GM23248 (cell line): ENCODE measurements at places on chromosomes 3 and 15. TPM values are rescaled to one million over a fixed set of nuclear protein-coding genes. Genes with fewer than 3 reads are reported as not detected.

LYZL4 gene
- not detected in 2 replicates for total RNA-seq

PYGO1 gene
- 5.4 and 7.1 TPM in 2 replicates for total RNA-seq

SLC28A1 gene
- total RNA-seq, result not detected in 2 replicates

CIB2 gene
- total RNA-seq, result 1.4 and 3.4 TPM in 2 replicates

- H3K27me3 ChIP-seq, result no peaks in the 10 kb centered on the region
- H3K36me3 ChIP-seq, result no peaks in the 10 kb centered on the region
- no peak for DNase-seq
- H3K4me3 ChIP-seq, result no peak overlapping the region
Measured at GRCh38 chr3:185530856-185531255, 21.5 kb downstream of the LIPH start.

DNA sequence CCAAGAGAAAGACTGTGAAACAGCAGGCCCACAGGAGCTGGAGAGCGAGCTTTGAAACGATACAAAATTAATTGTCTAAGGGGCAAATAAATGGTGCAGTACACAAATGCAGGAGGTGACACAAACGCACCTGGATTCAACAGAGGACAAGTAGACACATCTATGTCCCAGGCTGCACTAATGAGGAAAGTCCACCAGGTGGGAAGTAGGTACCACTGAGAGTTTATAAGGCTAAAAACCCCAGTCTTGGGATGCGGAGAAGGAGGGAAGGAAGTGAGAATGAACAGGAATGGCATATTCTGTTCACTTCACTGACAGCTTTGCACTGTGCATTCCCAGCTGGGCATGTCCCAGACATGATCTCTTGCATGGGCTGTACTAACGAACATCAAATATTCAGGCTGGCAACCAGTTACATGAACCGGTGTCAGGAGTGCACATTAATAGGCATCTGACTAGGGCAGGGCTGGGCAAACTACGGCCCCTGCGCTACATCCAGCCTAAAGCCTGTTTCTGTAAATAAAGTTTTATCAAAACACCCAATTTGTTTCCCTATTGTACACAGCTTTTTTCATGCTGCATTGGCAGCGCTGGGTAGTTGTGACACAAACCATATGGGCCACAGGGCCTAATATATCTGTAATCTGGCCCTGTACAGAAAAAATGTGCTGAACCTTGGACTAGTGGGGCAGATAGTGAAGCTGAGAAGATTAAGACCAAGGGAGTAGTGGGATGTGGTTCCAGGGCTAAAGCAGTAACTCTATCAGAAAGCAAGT is 107.0 kb downstream of the IGF2BP2 start:
- no peak for DNase-seq
- no peaks in the 10 kb centered on the region for H3K27me3 ChIP-seq
- H3K4me1 ChIP-seq, result peaks cover 39% of the 10 kb centered on the region
- H3K27ac ChIP-seq, result peak overlapping the region; percentile 92

DNA sequence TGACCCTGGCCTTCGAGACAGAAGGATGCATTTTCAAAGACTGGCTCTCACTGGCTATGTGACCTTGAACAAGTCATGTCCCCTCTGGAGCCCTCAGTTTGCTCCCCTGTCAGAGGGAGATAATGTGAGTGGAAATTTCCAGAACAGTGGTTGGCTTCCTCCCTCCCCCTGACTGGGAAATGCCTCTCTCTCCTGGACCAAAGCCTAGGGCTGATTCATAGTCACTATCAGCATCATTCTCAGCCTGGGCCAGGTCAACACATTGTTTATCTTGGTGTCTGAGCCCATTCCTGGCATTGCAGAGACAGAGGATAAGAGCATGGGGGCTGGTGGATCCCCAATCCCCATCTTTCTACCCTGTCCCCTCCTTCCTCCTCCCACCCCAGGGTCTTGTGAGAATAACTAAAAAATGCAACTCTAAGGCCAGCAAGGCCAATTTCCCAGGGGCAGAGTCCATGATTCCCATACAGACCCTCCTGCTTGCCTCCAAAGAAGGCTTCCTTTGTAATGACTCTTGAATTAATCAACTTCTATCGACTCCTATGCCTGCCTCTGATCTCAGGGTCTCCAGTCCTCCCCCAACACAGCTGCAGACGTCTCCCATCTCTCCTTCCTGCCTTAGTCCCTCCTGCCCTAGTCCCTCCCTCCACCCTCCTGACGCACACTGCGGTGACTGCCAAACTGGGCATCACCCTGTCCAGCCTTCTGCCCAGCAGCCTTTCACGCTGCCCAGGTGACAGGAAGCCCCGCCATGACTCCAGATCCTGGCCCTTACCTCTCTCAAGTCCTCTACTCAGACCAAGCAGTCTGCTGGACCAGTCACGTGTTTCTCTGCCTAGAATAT is 35.4 kb upstream of the CORO2B start:
- peaks cover 16% of the 10 kb centered on the region for H3K4me1 ChIP-seq
- H3K36me3 ChIP-seq, result no peaks in the 10 kb centered on the region
- no peaks in the 10 kb centered on the region for H3K27me3 ChIP-seq

DNA sequence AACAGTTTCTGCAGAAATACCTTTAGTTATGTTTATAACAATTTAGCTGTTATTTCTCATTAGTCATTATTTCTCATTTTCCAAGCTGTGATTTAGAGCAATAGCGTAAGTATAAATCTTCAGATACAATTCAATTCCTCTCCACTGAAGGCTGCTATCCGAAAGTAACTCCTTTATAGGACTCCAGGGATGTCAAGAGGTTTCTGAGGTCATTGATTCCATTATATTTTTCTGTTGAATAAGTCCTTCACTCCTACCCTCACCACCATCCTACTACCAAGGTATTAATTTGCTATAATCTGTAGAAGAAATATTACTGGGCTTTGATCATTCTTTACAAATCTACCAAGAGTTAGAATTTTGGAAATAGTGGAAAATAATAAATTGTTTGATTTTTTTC is 285.7 kb downstream of the CADM2 start:
- H3K27me3 ChIP-seq, result no peaks in the 10 kb centered on the region
- no peak overlapping the region for H3K4me3 ChIP-seq
- no peaks in the 10 kb centered on the region for H3K36me3 ChIP-seq
- H3K4me1 ChIP-seq, result no peaks in the 10 kb centered on the region
- H3K27ac ChIP-seq, result no peak overlapping the region

DNA sequence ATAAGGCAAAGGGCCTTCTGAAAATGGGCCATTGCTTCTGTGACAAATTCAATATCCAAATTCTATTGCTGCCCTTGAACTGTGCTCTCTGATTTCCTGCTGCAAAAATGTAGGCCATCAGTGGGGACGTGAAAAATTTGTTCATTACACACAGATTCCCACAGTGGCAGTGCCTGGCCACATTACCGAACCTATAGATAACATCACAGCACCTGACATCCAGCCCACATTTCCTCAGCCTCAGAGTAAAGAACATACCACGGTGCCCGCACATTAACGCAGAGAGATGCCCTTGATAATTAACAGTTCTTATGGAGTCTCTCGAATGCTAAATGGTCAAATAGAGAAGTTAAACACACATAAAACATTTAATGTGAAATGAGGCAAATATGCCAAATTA is 931.6 kb upstream of the CFAP20DC start:
- no peaks in the 10 kb centered on the region for H3K4me1 ChIP-seq
- no peak overlapping the region for H3K4me3 ChIP-seq
- DNase-seq, result no peak
- no peaks in the 10 kb centered on the region for H3K27me3 ChIP-seq
- no peaks in the 10 kb centered on the region for H3K36me3 ChIP-seq
- H3K27ac ChIP-seq, result no peak overlapping the region

DNA sequence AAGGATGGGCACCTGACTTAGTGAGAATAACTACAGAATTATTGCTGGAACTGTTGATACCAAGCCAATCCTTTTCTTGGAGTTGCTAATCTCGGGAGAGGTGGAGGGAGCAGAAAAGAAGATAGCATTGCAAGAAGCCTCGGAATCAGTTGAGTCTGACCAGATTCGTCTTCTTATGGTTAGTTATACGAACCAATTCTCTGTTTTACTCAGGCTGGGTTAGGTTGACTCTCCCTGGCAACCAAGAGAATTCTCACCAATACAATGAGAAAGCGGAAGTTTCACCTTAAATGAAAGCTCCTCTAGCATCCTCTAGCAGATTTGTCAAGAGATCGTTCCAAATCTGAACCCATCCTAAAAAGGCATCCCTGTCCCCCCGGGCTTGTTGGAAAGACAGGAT is 43.5 kb upstream of the UBE2E1 start:
- no peak overlapping the region for H3K27ac ChIP-seq
- H3K36me3 ChIP-seq, result no peaks in the 10 kb centered on the region
- peaks cover 10% of the 10 kb centered on the region; the same call in 1 of the 2 replicates for H3K4me1 ChIP-seq
- no peak for DNase-seq

DNA sequence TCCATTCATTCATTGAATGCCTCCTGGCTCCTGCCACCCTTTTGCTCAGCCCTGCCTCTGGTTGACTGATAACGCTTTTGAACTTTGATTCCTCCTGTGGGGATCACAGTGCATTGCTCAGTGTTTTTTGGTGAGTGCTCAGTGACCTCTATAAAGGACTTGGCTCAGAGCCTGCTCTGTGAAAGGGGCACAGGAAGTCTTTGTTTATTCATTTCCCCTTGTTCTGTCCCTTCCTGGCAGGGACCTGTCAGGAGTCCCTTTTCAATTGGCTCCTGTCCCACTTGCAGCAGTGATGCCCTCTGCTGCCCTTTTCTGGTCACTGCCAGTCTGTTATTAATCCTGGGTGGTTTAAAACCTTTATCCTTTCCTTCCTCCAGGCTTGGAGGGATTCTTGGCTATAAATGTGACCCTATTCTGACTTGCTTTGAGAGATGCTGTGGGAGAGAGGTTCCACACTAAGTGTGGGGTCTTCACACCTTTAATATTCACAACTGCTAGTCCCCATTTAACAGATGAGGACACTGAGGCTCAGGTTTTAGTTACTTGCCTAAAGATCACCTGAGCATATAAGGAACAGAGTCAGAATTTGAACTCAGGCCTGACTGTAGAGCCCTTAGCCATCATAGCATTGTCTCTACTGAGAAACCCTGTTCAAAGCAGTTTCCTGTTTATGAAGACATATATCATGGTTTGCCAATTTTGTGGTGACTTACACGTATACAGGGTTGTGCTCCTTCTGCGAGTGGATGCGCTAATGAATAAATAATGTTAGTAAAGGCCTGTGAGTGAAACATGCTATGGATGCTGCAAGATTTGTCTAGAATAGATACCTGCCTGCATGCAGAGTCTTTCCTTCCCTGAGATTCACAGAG is 23.2 kb upstream of the TATDN2 start:
- H3K4me3 ChIP-seq, result no peak overlapping the region
- H3K4me1 ChIP-seq, result peaks cover 12% of the 10 kb centered on the region; the same call in 1 of the 2 replicates
- H3K27ac ChIP-seq, result no peak overlapping the region
- peak; percentile 85 for DNase-seq
- no peaks in the 10 kb centered on the region for H3K27me3 ChIP-seq
- no peaks in the 10 kb centered on the region for H3K36me3 ChIP-seq

DNA sequence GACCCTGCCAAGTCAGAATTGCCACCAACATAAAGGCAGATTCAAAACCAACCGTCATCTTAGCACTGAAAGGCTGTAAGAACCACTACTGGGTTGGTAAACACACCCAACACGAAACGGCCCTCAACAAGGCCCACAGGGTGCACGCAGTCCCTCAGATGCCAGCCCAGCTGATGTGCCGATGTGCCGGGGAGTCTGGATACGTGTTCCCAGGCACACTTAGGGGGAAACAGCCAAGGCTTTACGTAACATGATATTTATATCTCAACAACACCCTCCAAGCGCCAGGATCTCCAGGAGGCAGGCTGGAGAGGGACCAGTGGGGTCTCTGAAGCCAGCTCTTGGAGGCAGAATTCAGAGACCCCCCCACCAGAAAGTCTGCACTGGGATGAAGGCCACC is 14.2 kb downstream of the POC1A start:
- H3K4me3 ChIP-seq, result no peak overlapping the region
- no peak for DNase-seq
- no peaks in the 10 kb centered on the region for H3K4me1 ChIP-seq
- H3K27ac ChIP-seq, result no peak overlapping the region

DNA sequence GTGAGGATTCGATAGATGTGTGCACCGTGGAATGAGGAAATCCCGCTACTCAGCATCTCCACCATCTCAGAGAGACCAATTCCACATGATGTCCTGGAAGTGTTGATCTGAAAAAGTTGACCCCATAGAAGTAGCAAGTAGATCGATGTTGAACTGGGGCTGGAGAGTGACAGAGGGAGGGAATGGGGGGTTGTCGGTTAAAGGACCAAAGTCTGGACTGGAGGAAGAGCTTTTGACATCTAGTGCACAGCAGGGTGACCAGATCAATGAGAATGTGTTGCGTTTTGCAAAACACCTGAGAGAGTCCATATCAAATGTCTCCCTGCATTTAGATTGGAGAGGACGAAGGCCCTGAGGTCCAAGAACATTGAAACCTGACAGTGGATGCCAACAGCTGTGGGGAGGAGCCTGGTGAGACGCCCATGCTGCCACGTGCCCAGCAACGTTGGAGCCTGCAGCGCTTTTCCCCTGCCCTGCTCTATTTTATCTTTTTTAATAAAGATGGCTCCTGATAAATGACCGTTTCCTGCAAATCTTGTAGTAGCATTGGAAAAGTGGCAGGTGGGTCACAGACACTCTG is 30.1 kb upstream of the RPL32 start:
- 0 out of 2 replicates have a peak overlapping the region, but pooled peaks have one; percentile 11 for H3K4me3 ChIP-seq
- H3K27ac ChIP-seq, result no peak overlapping the region
- DNase-seq, result no peak
- no peaks in the 10 kb centered on the region; the same call in 1 of the 2 replicates for H3K27me3 ChIP-seq
- no peaks in the 10 kb centered on the region for H3K36me3 ChIP-seq

DNA sequence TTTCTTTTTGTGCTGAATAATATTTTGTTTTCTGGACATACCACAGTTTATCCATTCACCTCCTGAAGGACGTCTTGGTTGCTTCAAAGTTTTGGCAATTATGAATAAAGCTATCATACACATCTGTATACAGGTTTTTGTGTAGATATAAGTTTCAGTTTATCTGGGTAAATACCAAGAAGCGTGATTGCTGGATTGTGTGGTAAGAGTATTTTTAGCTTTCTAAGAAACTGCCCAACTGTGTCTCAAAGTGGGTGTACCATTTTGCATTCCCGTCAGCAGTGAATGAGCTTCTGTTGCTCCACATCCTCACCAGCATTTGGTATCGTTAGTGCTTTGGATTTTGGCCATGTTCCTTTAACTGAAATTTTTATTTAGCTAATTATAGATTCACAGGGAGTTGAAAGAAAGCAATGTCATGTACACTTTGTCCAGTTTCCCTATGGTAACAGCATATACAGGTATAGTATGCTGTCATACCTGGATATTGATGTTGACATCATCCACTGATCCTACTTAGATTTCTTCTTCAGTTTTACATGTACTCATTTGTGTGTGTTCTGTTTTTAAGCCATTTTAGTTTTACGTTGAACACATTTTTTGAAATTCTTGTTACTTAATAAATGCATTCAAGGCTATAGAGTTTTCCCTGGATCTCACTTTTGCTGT is 11.9 kb downstream of the ARID3B start:
- H3K27me3 ChIP-seq, result no peaks in the 10 kb centered on the region
- no peak overlapping the region for H3K4me3 ChIP-seq
- no peak overlapping the region for H3K27ac ChIP-seq
- H3K4me1 ChIP-seq, result no peaks in the 10 kb centered on the region
- DNase-seq, result no peak
- H3K36me3 ChIP-seq, result no peaks in the 10 kb centered on the region

- H3K36me3 ChIP-seq, result no peaks in the 10 kb centered on the region
- H3K4me1 ChIP-seq, result no peaks in the 10 kb centered on the region
- no peak for DNase-seq
- H3K4me3 ChIP-seq, result no peak overlapping the region
Measured at GRCh38 chr3:23824699-23825444, 19.1 kb downstream of the UBE2E1 start.

- H3K4me1 ChIP-seq, result peaks cover 30% of the 10 kb centered on the region
- no peak overlapping the region for H3K27ac ChIP-seq
- DNase-seq, result no peak
- H3K27me3 ChIP-seq, result no peaks in the 10 kb centered on the region
- no peak overlapping the region for H3K4me3 ChIP-seq
- no peaks in the 10 kb centered on the region for H3K36me3 ChIP-seq
Measured at GRCh38 chr3:71308836-71309235, 274.7 kb downstream of the FOXP1 start.
